ENCODE measurements at places on chromosomes 1 and 21. TPM values are rescaled to one million over a fixed set of nuclear protein-coding genes. Genes with fewer than 3 reads are reported as not detected.
A peak's percentile ranks its signal among the peaks of the same experiment; 100 is the strongest.

SYPL2 gene
- polyA plus RNA-seq = 0.37 TPM

ADCY10 gene
- polyA plus RNA-seq = 0.26 TPM

GPATCH2 gene
- 28.5 TPM for polyA plus RNA-seq

PER3 gene
- polyA plus RNA-seq = 10.0 TPM

PGLYRP4 gene
- not detected for polyA plus RNA-seq

CRP gene
- not detected for polyA plus RNA-seq

COL16A1 gene
- polyA plus RNA-seq = 169 TPM

HCRTR1 gene
- not detected for polyA plus RNA-seq

NEK2 gene
- polyA plus RNA-seq = 15.3 TPM

- DNase-seq = no peak
Measured at GRCh38 chr1:34140011-34140676, 24.9 kb downstream of the CSMD2 start.

DNA sequence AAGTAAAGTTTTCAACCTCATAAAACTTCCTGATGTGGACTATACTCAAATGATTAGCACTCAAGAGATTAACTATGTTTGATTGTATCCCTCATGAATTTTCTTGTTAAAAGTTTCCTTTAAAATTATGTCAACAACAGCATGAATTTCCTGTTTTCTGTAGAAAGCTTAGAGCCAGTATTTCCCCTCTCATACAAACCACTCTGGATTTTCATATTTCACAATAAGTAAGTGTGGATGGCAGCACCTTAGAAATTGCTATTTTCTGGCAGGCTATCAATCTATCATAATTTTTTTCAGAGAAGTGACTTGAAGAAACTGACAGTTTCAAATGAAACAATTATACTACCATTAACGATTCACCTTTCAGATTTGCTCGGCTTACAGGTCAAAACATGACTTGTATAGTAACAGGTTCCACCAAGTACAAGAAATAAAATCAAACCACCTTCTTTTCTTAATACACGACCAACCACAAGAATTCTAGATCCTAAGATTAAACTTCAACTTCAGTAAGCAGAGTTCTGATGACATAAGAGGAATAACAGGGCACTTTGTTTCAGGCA, 20.8 kb downstream of the ELK4 start:
- DNase-seq = no peak

DNA sequence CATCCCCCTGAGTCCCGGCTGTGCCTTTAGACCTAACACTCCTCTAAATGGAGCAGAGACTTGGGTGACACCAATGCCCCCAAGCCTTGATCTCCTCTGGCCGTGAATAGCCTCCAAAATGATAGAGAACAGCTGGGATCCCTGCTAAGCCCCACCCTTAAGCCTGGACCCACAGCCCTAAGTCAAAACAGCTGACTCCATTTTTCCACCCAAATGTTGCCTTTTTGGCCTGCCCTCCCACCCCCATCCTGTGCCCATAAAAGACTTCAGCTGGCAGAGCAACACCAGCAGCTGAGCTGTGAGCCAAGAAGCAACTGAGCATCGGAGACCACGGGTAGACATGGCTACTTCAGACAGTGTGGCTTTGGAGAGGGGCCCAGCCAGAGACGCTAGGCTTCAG, 420.8 kb downstream of the NPHP4 start:
- DNase-seq = peak; percentile 6

DNA sequence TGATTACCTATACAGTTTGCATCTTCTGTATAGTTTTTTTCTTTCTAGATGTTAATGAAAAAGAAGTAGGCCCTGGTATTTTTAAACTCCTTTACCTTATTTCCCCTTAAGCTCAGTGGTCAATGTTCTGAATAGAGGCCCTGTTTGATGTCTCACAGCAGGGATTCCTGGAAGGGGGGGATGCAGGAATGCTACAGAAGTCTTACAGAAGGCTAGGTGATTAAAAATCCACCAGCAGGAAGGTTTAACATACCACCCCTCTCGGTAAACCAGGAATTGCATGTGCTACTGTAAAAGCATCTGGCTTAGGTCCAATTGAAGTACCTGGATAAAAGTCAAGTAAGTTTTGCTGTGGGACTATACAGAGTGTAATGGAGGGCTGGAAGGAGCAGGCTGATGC, 78.3 kb downstream of the NOS1AP start:
- no peak for DNase-seq

- no peak for DNase-seq
Measured at GRCh38 chr1:223339861-223340260, 24.1 kb downstream of the SUSD4 start.

DNA sequence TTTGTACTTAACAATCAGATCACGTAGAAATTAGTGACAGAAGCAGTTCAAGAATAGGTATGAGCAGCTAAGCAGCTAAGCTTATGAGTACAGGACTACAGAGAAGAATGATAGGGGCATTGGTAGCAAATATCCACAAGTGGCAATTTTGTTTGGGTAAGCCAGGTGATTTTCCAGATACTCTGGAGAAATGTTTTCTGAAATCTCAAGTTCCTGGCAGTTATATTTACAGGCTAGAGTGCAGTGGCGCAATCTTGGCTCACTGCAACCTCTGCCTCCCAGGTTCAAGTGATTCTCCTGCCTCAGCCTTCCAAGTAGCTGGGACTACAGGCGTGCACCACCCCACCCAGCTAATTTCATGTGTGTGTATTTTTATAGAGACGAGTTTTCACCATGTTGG, 55.1 kb downstream of the ARID4B start:
- no peak for DNase-seq

DNA sequence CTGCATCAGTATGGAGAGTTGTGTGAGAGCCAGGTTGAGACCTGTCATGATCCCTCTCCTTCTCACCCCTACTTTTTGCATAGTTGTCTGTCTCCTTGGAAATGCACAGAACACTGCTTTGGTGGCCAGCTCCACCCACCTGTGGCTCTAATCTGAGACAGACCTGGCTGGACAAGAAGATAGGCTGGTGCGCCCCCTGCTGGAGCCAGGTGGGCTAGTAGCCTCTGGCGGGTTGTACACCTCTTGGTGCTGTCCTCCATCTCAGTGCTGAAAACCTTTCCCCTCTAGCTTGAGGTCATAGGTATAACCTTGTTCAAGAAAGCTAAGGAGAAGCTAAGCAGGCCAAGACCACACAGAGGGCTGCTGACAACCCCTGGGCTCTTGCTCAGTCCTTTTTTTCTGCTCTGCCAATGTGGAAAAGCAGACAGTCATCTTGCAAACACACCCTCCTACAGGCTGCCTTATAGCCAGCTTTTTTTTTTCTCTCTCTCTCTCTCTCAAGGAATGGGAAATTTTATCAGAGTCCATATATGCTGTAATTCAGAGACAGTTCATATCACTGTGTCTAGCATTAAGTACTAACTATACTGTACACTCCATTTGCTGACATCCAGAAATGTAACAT, 58.8 kb upstream of the SPATA6 start:
- peak; percentile 44 for DNase-seq

DNA sequence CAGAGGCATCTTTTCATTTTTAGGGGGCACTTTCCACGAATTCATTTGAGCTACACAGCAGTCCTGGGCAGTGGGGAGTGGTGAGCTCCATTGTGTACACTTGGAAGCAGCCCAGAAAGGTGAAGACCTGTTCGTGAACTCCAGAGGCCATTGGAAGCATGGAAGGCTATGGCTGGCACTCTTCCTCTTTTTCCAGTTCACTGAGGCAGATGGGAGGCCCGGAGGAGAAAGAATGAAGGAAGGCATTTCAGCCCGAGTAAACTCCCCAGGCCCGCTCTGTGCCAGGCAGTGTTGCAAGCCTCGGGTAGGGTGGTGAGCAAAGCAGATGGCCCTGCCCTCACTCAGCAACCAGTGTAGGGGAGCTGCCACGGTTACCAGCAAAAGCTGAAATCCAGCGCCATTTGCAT, 673 bp upstream of the DHCR24 start:
- no peak for DNase-seq

- DNase-seq = no peak
Measured at GRCh38 chr1:9262096-9262986, 27.8 kb downstream of the H6PD start.

- no peak for DNase-seq
Measured at GRCh38 chr1:54084794-54085193, 31.4 kb downstream of the TCEANC2 start.

- no peak for DNase-seq
Measured at GRCh38 chr1:189628857-189629256, 848.8 kb downstream of the BRINP3 start.

DNA sequence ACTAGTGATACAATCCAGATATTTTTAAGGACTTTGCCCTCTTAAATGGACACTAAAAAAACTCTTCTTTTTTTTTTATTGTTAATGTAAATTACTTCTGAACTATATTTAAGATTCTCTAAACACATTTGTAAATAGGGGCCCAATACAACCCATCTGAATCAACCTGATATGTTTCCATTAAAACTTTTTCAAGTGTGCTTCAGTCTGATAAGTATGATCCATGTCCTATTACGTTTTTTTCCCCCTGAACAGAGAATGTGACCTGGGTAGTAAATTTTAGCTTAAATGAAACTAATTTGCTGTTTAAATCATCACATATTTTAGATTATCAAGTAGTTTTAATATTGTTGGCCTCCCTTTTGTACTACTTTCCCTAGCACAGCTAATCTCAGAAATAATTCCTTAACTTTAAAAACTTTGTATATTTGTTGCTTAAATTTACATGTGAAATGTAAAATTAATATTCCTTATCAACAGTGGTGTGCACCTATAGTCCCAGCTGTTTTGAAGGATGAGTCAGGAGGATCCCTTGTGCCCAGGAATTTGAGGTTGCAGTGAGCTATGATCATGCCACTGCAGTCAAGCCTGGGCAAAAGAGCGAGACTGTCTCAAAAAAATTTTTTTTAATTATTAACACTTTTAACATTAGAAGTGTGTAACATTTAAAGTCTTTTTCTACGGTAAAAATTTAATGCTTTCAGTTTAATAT, 3.0 kb upstream of the PKN2 start:
- DNase-seq = no peak

GRCh38 chr1:231216498-231216897, 24.5 kb upstream of the GNPAT start:
- no peak for DNase-seq

GRCh38 chr1:235632506-235633401, 16.8 kb downstream of the GNG4 start:
- DNase-seq = peak; percentile 48

GRCh38 chr1:177429234-177429633, 258.5 kb downstream of the BRINP2 start:
- DNase-seq = no peak

- no peak for DNase-seq
Measured at GRCh38 chr1:228141226-228142044, 1.4 kb downstream of the GUK1 start.

GRCh38 chr1:238895911-238896310, 490.5 kb upstream of the CHRM3 start:
- DNase-seq = no peak

DNA sequence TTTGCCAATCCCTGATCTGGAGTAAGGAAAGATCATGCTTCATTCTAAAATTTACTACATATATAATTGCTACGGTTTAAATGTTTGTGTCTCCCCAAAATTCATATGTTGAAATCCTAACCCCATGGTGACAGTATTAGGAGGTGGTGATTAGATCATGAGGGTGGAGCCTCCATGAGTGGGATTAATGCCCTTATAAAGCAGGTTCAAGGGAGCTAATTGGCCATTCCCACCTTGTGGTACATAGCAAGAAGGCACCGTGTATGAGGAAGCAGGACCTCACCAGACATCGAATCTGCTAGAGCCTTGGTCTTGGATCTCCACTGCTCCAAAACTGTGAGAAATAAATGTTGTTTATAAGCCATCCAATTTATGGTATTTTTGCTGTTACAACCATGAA, 55.5 kb downstream of the GADD45A start:
- DNase-seq = no peak

DNA sequence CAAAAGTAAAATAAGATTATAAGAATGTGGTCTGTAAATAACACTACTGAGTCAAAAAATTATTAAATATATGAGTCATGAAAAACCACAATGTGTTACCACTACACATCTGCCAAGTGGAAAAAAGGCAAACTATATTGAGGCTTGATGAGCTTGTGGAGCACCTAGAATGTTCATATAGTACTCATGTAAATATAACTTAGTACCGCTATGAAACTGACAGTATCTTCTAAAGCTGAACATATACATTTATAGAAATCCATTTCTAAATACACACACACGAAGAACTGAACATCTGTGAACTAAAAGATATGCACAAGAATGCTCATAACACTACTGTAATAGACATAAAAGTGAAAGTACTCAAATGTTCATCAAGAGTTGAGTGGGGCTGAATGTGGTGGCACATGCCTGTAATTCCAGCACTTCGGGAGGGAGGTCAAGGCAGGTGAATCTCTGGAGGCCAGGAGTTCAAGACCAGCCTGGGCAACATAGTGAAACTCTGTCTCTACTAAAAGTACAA, 18.5 kb upstream of the GBP3 start:
- no peak for DNase-seq

Measured in left lung (tissue), 14 donors.